ENCODE measurements at places on chromosomes 12 and 14. TPM values are rescaled to one million over a fixed set of nuclear protein-coding genes. Genes with fewer than 3 reads are reported as not detected.

The TBC1D30 gene
- total RNA-seq = 5.7 TPM

The CEP83 gene
- total RNA-seq = 25.8 TPM

DNA sequence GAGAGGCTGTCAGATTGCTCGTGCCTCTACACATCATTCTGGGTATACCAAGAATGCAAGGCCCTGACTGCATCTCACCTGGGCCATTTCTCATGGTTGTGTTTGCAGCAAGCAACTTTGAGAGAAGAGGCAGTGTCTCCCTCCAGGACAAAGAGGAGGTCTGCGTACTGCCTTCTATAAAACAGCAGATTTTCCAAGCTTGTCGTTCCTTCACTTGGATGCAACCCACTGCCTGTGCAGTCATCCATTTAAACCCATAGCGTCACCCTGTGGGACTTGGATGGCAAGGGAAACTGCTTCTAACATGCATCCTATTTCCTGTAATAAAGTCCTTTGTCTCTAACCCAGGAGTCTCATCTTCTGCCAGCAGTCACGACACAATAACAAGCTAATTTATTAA is 1.3 kb downstream of the POMT2 start:
- peaks cover 8% of the 10 kb centered on the region for H3K4me1 ChIP-seq
- H3K27ac ChIP-seq = no peak overlapping the region
- peak overlapping the region; percentile 91 for H3K4me3 ChIP-seq
- no peak for DNase-seq
- H3K27me3 ChIP-seq = no peaks in the 10 kb centered on the region
- H3K36me3 ChIP-seq = no peaks in the 10 kb centered on the region

DNA sequence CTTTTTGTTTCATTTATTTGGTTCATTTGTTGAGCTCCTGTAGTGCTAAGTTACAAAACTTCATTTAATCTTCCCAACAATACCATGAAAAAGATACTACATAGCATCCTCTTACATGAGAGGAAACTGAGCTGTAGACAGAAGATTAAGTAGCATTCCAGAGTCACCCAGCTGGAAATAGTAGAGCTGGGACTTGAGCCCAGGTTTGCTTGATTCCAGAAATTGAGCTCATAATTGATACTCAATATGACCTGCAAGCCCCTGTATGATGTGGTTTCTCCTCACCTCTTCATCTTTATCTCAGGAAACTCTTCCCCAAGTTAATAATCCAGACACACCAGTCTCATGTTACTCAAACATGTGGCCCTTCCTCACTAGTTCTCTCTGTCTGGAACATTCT is 87.0 kb upstream of the DAAM1 start:
- H3K4me1 ChIP-seq = no peaks in the 10 kb centered on the region
- H3K36me3 ChIP-seq = no peaks in the 10 kb centered on the region
- no peak overlapping the region for H3K27ac ChIP-seq
- H3K27me3 ChIP-seq = no peaks in the 10 kb centered on the region
- DNase-seq = no peak
- no peak overlapping the region for H3K4me3 ChIP-seq

GRCh38 chr14:44741431-44741830 is 220.3 kb downstream of the KLHL28 start:
- no peaks in the 10 kb centered on the region for H3K4me1 ChIP-seq
- H3K27me3 ChIP-seq = no peaks in the 10 kb centered on the region
- DNase-seq = no peak
- no peak overlapping the region for H3K27ac ChIP-seq

DNA sequence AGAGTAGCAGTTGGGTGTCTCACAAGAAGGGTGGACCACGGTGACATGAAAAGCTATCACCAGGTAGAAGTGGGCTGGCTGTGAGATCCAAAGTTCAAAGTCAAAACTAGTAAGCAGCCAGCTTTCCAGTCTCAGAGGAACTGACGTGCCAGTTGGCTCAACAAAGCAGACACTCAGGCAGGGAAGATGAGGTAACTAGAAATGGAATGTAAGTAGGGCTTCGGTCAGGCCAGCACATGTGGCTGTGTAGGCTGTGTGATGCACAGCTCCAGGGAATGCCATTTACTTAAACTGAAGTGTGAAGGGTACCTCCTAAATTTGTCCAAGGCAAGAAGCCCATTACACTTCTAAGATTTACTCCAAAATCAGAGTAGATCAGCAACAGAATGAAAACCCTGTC is 43.6 kb downstream of the PTPRR start:
- no peak for DNase-seq
- no peaks in the 10 kb centered on the region for H3K36me3 ChIP-seq
- H3K27ac ChIP-seq = no peak overlapping the region
- no peaks in the 10 kb centered on the region for H3K27me3 ChIP-seq

GRCh38 chr14:53927171-53927570 is 29.5 kb downstream of the BMP4 start:
- H3K4me1 ChIP-seq = no peaks in the 10 kb centered on the region
- H3K27ac ChIP-seq = no peak overlapping the region
- no peak overlapping the region for H3K4me3 ChIP-seq
- H3K36me3 ChIP-seq = no peaks in the 10 kb centered on the region
- H3K27me3 ChIP-seq = no peaks in the 10 kb centered on the region

- H3K4me1 ChIP-seq = no peaks in the 10 kb centered on the region
- H3K36me3 ChIP-seq = no peaks in the 10 kb centered on the region
- no peak overlapping the region for H3K4me3 ChIP-seq
- no peaks in the 10 kb centered on the region for H3K27me3 ChIP-seq
These were observed 519.3 kb downstream of the NOVA1 start for GRCh38 chr14:26078561-26078960.

- H3K27me3 ChIP-seq = no peaks in the 10 kb centered on the region
- peaks cover 1% of the 10 kb centered on the region for H3K4me1 ChIP-seq
- H3K27ac ChIP-seq = no peak overlapping the region
- H3K36me3 ChIP-seq = no peaks in the 10 kb centered on the region
- H3K4me3 ChIP-seq = no peak overlapping the region
These were observed 769 bp upstream of the EMP1 start for GRCh38 chr12:13195785-13196129.

GRCh38 chr12:50050410-50051098 is 6.8 kb upstream of the ASIC1 start:
- H3K27me3 ChIP-seq = peaks cover 58% of the 10 kb centered on the region
- H3K4me3 ChIP-seq = peak overlapping the region; percentile 14
- no peak overlapping the region for H3K27ac ChIP-seq

GRCh38 chr12:10191865-10192264 is 13.0 kb downstream of the TMEM52B start:
- H3K4me1 ChIP-seq = no peaks in the 10 kb centered on the region
- H3K27ac ChIP-seq = no peak overlapping the region
- no peaks in the 10 kb centered on the region for H3K27me3 ChIP-seq
- H3K36me3 ChIP-seq = no peaks in the 10 kb centered on the region
- no peak overlapping the region for H3K4me3 ChIP-seq
- DNase-seq = no peak

- H3K36me3 ChIP-seq = no peaks in the 10 kb centered on the region
- no peaks in the 10 kb centered on the region for H3K4me1 ChIP-seq
These were observed 413.6 kb downstream of the BTG1 start for GRCh38 chr12:91732086-91732485.

GRCh38 chr12:16163901-16164300 is 113.6 kb downstream of the SLC15A5 start:
- DNase-seq = no peak
- H3K4me1 ChIP-seq = no peaks in the 10 kb centered on the region
- H3K27me3 ChIP-seq = no peaks in the 10 kb centered on the region
- H3K27ac ChIP-seq = no peak overlapping the region

GRCh38 chr14:76894308-76894707 is 68.1 kb downstream of the LRRC74A start:
- H3K4me1 ChIP-seq = no peaks in the 10 kb centered on the region
- no peaks in the 10 kb centered on the region for H3K27me3 ChIP-seq
- no peak for DNase-seq

GRCh38 chr14:79658769-79659168 is 552.5 kb downstream of the DIO2 start:
- no peaks in the 10 kb centered on the region for H3K27me3 ChIP-seq
- no peaks in the 10 kb centered on the region for H3K4me1 ChIP-seq
- H3K36me3 ChIP-seq = no peaks in the 10 kb centered on the region
- no peak overlapping the region for H3K27ac ChIP-seq
- H3K4me3 ChIP-seq = no peak overlapping the region

GRCh38 chr12:62960324-62960723 is 25.4 kb upstream of the PPM1H start:
- DNase-seq = no peak
- no peak overlapping the region for H3K4me3 ChIP-seq
- H3K27me3 ChIP-seq = no peaks in the 10 kb centered on the region
- H3K27ac ChIP-seq = no peak overlapping the region
- peaks cover 4% of the 10 kb centered on the region for H3K4me1 ChIP-seq

DNA sequence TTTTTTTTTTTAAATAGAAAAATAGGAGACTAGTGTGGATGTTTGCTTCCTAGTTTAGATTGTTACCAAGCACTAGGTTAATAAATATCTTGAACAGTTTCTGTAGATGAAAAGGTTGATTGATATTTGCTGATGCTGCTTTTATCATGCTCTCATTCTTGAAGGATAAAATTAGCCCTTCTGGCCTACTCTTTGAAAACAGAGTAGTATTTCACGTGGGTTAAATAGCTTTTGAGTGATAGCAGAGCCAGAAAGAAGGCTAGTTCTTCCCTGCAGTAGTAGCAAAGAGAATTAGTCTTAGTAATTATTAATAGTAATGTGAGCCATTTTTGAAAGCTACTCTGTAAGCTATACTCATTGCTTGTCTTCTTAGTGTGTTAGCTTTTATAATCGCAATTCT is 5.2 kb downstream of the NEDD1 start:
- H3K4me1 ChIP-seq = peaks cover 2% of the 10 kb centered on the region
- no peak overlapping the region for H3K4me3 ChIP-seq
- no peaks in the 10 kb centered on the region for H3K27me3 ChIP-seq

GRCh38 chr12:118357257-118358007 is 15.3 kb downstream of the TAOK3 start:
- no peaks in the 10 kb centered on the region for H3K27me3 ChIP-seq
- no peaks in the 10 kb centered on the region for H3K4me1 ChIP-seq
- no peak for DNase-seq
- no peak overlapping the region for H3K4me3 ChIP-seq

Measured in H1 (cell line).